ENCODE measurements at places on chromosomes 6 and 20.

DNA sequence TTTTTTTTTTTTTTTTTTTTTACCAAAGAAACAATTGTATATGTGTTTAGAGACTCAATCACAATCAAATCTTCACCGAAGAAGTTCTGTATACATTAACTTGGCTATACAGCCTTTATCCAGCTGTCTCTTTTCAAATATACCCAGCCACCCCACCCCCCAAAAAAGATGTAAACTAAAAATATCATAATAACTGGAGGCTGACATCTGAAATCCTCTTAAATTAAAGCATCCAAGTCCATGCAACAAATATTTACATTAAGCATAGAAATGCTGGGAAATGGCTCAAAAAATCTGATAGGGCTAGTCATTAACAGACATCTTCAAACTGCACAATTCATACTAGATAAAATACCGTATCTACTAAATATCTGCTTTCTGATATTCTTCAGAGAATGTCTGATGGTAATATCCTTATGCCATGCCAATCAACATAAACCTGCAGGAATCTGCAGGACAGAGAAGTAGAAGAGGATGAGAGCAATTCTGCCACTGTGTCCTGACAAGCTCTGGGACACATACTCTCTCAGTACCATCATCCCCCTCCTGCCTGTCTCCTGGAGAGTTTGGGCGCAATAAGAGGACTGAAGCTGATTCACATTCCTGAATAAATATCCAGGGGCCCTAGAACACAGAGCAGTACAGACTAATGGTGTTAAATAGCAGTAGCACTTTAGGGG, 152.4 kb downstream of the KIF6 start:
- DNase-seq = no peak

DNA sequence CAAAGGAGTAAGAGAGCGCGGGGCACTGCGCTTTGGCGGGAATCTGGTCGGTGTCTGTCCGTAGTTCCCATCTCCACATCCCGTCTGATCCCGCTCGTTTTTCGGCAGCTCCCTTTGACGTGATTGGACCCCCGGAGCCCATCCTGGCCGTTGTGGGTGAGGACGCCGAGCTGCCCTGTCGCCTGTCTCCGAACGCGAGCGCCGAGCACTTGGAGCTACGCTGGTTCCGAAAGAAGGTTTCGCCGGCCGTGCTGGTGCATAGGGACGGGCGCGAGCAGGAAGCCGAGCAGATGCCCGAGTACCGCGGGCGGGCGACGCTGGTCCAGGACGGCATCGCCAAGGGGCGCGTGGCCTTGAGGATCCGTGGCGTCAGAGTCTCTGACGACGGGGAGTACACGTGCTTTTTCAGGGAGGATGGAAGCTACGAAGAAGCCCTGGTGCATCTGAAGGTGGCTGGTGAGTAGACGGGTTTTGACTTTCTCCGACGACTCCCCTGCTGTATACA, 1.4 kb downstream of the BTN1A1 start:
- DNase-seq = no peak

- no peak for DNase-seq
Observed at GRCh38 chr6:128230267-128230989, 290.0 kb downstream of the PTPRK start.

DNA sequence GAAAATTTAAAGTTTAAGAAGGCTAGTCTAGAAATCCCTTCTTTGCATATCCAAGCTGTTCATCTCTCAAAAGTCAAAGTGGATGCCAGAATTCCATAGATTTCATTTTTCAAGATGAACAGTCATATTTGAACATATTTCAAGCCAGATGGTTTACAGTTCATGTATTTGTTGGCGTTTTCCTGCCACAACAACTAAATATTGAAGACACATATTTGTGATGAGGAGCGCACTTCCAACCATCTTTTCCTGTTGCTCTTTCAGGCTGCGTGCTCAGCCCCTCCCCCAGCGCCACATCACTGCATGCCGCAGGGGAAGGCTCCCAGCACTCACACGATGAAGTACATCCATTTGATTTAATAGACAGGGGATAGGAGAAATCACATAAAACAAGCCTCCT, 5.9 kb upstream of the NOX3 start:
- DNase-seq = no peak

DNA sequence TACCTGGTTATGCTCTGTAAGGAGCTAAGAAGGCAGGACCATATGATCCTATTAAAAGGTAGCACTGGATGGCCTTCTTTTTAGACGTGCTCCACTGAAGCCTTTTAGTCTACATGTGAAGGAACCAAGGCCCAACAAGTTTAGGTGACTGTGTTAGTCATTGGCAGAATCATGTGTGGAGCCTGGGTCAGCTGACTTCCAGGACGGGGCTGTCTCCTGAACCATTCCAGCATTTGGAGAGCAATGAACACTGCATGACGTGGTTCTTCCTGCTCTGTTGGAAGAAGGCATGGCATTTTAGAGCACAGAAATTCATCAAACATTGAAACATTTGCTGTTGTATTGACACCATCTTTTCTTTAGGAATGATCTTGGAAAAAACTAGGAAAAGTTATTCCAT, 87.8 kb upstream of the TIAM2 start:
- DNase-seq = no peak

DNA sequence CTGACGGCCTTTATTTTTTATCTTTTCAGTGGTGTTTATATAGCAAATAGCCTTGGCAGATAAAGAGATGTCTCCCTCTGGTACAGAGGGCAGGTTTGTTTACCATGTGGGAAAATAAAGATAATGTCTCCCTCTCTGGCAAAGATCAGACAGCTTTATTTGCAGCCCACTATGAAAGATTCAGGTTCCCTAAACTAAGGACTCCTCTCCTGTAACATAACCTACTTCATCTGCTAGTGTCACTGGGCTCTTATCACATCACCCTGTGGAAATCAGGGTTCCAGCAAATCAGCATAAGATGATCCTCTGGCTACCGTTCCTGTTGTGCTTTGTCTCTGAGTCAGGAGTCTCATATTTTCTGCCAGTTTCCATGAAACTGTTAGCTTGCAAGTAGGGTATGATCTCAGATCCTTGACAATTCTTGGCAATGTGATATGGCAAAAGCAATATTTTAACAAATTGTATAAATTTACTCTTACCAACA, 3.1 kb downstream of the FBXL4 start:
- no peak for DNase-seq

- DNase-seq = no peak
Observed at GRCh38 chr20:22819112-22819511, 216.0 kb upstream of the SSTR4 start.

DNA sequence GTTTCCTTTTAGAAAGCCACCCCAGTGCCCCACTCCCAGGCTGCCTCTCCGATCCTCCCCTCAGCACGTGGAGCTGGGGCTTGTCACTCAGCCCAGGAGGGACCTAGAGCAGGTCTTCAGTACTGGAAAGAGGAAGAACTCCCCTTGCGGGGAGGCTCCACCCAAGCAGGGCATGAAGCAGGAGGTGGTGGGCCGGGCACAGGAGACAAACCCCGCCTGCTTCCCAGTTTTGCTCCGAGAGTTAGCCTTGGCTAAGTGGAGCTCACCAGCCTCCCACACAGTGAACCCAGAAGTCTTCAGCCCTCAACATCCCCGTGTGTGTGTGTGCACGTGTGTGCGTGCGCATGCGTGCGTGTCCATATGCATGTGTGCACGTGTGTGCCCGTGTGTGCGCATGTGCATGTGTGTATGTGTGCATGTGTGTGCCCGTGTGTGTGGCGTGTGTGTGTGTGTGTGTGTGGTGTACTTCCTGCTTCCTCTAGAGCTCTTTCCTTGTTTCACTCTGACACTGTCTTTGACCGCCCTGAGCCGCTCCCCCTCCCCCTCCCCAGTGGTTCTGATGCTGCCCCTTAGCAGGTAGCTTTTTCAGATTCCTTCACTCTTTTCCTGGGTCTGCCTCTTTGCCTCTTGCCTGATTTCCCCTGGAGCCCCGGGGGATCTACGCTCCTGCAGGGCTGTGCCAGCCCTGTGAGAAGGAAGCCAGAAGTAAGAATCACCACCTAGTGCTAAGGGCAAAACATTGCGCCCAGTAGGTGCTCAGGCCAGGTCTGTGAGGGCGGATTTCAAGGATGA, 239.8 kb downstream of the CDC5L start:
- DNase-seq = no peak

GRCh38 chr6:169501777-169502313, 200.0 kb downstream of the WDR27 start:
- DNase-seq = no peak

DNA sequence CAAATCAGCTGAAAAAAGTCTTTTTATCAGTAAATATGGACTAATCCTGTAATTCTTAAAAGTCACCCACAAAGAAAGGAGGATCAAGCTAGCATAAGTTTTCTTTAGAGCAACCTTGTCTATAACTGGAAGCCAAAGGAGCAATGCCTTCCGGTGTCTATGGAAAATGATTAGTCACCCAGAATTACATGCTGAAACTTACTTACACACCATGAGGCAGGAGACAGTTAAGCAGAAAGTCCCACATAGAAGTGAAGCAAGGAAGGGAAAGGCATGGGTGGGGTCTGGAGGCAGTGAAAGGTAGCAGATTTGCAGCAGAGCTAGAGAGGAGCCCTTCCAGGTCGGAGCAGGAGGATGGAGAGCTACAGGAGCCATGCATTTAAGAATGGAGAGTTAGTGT, 153.7 kb upstream of the RIPOR2 start:
- peak; percentile 13 for DNase-seq

GRCh38 chr6:156832231-156832647, 55.1 kb downstream of the ARID1B start:
- no peak for DNase-seq

DNA sequence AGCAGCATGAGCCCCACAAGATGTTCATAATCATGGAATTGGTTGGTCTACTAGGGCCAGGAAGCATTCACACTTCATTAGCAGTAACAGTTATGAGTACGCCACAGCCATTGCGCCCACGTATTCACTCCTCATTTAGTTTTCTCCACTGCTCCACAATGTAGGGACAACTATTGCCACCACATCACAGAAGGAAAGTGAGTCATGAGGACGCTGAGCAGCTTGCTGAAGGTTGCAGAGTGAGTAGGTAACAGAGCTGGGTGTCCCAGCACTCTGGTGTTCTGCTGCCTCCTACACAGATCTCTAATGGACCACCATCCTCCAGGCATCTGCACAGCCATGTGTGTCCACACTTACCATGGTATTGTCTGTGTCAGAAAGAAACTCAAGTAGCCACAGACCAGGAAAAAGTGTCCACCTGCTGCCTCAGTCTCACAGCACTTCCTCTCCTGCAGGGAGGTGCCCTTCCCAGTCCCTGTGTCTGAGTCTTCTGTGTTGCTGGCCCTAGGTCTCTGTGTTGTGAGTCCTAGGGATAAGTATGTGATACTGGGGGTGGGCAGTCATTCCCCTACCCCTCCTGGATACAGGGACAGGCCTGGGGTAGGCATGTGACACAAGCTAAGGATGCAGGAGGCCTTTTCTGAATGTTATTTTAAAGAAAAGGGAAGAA, 103.9 kb downstream of the TTLL2 start:
- DNase-seq = no peak

DNA sequence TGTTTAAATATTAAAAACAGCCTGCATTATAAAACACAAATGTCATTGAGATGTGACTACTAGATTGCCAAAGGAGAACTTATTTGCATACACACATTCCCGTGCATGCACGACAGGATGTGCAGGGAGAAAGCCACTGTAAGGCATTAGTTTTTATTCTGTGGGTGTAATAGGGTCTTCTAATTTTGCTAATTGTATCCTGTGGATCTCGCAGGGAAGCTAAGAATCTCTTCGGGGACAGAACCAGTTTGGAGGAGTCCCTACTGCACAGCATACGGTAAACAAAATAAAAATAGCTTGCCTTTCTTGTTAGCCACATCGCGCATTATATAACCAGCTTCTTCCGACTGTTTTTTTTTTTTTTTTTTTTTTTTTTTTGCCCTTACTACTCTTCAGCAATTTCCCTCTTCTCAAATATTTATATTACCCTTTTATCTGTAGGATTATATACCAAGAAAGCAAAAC, 2.0 kb downstream of the ATXN1 start:
- DNase-seq = no peak

- no peak for DNase-seq
Observed at GRCh38 chr6:120354452-120355098, 979.7 kb downstream of the TBC1D32 start.

DNA sequence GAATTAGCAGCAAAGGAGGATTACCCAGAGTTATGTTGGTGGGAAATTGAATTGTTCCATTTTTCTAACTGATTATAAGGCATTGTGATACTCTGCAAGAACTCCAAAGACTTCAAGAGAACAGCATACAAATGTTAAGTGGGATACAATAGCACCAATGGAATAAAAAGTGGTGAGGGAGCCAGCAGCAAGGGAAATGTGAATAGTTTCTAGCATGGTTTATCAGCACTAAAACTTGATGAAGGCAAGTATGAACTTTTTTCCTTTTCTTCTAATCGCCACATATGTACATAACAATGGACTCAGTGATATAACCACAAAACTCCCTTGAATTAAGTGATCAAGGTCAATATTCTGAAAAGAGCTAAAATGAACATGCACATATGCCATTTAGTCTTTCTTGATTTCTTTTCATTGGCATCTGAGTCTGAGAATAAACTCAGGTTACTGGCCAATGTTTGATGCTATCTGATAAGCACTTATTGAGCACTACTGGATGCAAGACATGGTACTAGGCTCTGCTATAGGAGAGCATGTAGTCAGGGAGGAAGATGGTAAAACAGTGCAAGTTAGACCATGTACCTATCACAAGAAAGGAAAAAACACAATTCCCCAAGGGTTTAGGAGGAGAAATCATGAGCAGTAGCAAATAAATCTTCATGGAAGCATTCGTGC, 36.6 kb upstream of the NOX3 start:
- DNase-seq = no peak

DNA sequence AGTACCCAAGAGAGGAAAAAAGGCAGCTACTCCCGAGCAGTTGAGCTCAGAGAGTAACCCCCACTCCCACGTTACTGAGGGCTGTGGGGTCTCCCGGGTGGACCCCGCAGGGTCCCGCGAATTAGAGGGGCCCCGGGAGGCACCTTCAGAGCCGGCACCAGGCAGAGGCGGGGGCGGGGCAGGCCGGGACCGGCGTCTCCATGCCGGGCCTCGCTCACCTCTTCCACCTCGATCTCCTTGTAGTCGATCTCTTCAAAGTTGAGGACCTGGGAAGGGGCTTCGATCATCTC, 381 bp downstream of the MAP3K7 start:
- no peak for DNase-seq

DNA sequence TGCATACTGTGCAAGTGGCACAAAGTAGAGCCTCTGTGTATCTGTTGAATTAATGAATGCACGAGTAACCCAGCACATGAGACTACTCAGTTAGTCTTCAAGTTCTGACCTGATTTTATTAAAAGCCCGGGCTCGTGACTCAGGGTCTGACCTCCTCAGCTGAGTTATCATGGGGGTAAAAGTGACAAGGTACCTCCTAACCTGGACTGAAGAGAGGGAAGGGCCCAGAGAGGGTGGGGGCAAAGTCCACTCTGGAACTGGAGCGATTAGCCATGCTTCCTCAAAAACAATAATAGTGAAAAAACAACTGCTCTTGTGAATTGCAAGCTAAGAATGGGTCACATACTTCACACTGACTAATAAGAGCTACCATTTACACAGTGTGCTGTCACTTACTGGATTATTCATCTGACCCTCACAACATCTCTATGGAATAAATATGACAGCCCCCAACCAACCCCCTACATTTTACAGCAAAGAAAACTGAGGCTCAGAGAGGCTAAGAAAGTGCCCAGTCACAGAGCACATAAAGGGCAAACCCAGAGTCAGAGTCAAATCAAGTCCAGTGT, 26.7 kb downstream of the TRERF1 start:
- DNase-seq = no peak
